ENCODE measurements at places on chromosomes 4 and X.
A peak's percentile ranks its signal among the peaks of the same experiment; 100 is the strongest.

DNA sequence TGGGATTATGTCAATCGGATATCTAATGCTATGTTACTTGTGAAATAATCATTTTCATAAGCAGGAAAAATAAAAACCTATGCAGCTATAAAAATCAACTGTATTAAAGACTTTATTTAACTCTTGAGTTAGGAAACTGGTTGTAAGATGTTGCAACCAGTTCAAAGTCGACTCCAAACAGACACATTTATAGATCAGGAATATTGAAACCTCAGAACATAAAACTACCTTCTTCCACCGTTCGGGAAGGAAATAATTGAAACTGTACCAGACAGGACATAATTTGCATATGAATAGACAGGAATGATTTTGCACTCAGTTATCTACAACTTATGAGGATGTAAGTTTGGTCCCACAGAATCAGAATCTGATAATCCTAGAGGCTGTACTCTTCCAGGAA is 181.8 kb upstream of the STS start:
- DNase-seq, result no peak

DNA sequence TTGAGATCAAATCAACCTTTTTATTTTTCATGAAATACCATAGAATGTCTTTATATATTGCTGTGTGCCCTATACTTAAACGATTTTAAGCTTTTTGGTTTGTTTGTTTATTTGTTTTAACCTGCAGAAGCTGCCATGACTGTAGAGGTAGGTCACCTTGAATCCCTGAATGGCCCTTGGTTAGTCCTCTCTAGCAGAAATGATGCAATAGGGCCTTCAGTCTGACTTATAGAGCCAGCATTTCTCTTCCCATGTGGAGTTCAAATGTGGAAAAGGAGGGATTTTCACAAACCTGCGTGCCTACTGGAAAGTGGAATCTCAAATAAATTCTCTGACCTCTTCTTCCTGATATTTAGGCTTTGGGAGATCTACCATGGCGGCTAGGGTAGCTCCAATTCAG is 327.9 kb downstream of the MAPK10 start:
- no peak for DNase-seq

DNA sequence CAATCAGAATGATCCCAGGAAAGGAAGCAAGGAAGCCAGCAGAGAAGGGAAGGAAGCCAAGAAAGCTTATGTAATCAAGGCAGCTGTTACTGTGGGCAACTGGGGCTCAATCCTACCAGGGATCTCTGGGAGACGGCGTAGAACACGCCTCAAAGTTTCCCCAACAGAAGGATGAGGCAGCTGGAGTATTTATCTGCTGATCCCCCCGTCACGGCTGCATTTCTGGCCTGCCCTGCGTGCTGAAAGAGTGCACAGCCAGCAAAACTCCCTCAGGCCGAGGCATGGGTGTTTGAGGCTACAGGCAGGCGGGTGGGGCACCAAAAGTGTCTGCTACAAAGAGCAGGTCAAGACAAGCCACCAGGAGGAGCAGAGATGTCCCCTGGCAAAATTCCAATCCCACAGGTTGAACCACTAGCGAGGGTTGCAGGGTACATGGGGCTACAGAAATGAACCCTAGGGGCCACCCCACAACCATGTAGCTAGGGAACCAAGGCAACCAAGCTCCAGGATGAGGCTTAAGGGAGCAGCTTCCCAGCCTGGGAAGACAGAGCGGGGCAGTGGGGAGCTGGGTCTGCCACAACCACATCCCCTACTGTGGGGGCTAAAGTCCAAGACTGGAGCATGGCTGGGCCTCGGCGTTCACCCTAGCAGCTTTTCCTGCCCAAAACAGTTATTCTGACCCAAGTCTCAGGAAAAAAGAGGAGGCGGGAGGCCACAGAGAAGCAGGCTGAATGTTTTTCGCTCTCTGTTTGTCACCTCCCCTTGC is 113.4 kb downstream of the BCOR start:
- no peak for DNase-seq

GRCh38 chr4:118774321-118774720 is 61.6 kb downstream of the SEC24D start:
- no peak for DNase-seq

- DNase-seq, result no peak
Observed at GRCh38 chr4:34628471-34628870, 1615.8 kb downstream of the ARAP2 start.

DNA sequence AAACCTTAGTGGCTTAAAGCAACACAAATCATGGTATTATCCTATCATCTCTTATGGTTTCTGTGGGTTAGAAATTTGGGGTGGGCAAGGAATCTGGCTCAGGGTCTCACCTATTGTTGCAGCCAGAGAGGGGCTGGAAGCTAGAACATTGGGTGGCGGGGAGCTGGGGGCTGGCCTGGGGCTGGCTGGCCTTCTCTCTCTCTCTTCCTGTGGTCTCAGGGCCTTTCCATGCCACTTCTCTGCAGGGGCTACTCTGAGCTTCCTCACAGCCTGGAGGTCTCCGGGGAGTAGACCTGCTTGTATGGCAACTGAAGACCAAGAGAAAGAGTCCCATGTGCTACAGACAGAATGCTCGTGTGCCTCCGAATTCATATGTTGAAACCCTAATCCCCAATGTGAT is 10.7 kb upstream of the XPNPEP2 start:
- DNase-seq, result no peak

- no peak for DNase-seq
Observed at GRCh38 chrX:101774340-101774739, 114.7 kb upstream of the ARMCX2 start.

GRCh38 chr4:19152264-19152663 is 1099.4 kb upstream of the SLIT2 start:
- DNase-seq, result no peak

DNA sequence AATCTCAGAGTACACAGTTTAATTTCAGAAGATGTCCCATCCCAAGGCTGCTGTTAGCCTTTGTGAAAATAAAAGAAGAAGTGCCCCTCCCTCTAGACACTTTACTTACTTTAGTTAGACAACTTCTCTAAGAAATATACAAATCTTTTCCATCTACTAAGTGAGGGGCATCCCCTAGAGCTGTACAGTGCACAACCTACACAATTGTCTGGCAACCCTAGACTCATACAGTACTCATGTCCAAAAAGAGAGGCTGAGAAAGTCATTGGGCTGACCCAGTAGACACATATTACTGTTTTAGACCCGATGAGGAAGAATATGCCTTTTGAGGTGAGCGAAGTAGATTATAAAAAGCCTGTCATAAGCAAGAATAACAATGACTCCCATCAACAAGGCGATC is 297.6 kb downstream of the IDS start:
- no peak for DNase-seq

- no peak for DNase-seq
Observed at GRCh38 chr4:95188701-95189370, 359.9 kb downstream of the UNC5C start.

DNA sequence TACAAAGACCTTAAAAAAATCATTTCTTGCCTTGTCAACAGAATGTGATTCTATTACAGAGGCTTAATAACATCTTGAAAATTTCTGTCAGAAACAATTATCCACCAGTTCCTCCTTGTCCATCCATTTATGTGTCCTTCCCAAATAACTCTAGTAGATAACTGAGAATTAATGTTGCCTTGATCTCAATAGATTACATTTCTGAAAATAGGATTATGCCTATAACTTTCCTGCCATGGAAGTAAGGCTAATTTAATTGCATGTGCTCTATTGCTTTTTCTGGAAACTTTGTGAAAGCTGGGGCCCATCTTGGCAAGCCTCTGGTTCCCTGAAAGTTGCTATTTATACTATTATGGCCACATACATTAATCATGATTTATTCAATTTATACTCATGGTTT is 76.2 kb upstream of the UNC5C start:
- no peak for DNase-seq

DNA sequence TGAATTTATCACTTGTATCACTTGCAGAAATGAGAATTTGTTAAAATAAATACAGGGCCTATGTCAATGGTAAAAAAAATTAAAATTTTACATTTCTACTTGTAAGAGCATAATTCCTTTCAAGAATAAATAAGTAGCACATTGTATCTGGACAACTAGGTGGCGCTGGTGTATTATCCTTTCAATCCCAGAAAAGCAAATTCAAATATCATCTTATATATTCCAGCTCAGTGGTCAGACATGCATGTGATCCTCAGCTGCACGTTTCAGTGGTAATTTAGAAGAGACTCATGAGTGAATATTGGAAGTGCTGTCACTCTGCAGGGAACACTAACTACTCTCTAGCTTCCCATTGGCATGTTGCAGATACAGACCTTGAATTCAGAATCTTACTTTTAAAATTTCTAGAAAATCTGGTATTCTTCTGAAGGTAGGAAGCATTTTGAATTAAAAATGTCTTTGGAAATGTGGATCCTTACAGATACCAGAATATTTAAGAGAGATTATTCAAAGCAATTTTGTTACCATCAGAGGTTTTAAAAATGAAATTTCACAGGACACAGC is 1414.7 kb upstream of the TENM3 start:
- DNase-seq, result peak; percentile 40

DNA sequence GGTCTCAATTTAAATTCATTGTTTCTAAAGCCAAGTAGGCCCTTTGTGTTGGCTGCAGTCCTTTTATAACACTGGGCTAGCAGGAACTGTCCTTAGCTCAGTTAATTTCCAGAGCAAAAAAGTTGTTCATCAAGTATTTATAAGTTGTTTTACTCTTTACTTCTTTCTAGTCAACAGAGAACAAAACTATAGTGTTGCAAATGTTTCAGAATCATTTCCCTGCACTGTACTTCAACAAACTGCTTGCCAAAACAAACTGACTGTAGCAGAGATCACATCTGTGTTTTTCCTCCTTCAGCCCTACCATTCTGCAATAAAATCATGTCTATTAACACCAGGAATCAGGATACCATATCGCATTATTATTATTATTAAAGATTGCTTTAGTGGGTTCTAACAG is 168.5 kb upstream of the SH3RF1 start:
- no peak for DNase-seq

DNA sequence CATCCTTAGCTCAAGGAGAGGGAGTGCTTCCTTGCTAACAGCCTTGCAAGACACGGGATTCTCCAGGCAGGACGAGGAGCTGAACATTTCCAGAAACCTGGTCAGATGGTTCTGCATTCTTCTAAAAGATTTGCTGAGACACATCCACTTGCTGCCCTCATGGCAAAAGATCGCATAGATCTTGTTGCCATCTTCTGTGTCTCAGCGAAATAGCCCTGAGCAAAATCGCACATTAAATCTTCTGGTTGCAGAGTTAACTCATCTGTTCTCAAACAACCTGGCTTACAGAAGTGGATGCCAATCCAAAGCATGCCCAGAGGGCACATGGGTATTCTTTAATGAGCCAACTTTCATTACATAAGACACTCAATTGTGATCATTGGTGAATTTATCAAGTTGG is 167.5 kb downstream of the PRKX start:
- no peak for DNase-seq

DNA sequence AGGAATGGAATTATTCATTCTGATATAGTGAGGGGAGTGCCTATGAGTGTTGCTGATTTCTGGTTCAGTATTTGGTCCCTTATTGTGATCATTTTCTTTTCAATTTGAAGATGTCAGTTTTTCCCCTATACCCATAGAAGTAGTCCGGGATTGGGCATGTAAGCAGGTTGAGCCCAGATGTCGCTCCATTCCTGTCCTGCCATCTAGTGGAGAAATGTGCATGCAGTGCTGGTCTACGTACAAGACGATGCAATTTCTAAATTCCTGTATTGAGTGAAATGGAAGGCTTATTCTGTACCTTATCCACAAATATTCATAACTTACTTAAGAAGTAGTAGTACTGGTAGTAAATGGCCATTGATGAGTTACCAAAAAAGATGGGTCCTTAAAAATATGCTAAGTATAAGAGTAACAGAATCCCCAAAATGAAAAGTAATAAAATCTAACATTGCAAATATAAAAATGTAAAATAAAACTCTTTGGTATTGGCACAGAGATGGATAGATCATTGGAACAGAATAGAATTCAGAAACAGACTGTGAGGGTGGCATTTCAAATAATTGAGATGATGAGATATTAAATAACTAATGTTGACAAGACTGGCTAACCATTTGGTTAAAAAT is 60.9 kb downstream of the UGT8 start:
- DNase-seq, result peak; percentile 53

- no peak for DNase-seq
Observed at GRCh38 chr4:128255906-128256305, 31.7 kb downstream of the PGRMC2 start.

DNA sequence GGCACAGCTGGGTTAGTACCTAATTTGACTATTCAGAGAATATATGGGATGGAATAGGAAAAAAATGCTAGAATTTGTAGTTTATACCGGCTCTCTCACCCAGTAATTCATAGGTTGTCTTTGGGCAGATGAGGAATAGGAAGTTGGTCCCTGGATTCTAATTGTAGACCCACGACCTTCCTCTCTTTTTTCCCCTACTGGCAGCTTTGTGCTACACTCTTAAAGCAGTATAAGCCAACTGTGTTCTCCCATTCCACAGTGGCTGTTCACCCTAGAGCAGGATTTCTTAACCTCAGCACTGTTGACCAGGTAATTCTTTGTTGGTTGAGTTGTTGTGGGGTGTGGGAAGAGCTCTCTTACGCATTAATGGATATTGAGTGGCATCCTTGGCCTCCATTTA is 92.9 kb downstream of the FNIP2 start:
- DNase-seq, result no peak

DNA sequence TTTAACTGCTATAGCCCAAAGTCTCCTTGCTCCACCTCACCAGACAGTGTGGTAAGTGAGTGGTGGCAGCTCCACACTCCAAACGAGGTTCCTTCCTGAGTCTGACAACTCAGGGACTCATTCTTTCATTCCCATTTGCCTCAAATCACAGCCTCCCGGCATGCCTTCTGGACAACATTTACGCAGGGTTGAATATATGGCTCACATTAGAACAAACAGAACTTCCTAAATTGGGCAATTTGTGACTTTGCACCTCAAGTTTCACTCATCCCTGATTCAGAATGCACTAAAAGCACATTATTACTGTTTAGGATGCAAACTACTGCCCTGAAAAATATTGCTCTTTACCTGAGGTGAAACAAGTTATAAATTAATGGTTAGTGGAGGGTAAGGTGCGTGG is 224.6 kb upstream of the PPARGC1A start:
- DNase-seq, result no peak

DNA sequence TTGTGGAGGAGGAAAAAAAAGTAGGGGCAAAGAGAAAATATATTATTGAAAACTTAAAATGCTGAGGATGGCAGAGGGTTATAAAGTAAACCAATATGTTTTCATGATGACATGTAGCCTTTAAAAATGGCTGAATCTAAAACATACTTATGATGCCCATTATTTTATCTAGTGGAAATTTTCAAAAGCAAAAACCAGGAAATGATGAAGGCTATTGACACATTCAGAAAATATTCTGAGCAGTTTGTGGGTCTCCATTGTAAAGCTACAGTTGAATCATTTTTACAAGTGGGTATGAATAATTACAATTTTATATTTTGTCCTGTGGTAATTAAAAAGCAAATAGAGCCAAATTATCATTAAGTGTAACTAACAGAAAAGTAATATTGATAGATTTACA is 10.7 kb downstream of the PLS3 start:
- no peak for DNase-seq

DNA sequence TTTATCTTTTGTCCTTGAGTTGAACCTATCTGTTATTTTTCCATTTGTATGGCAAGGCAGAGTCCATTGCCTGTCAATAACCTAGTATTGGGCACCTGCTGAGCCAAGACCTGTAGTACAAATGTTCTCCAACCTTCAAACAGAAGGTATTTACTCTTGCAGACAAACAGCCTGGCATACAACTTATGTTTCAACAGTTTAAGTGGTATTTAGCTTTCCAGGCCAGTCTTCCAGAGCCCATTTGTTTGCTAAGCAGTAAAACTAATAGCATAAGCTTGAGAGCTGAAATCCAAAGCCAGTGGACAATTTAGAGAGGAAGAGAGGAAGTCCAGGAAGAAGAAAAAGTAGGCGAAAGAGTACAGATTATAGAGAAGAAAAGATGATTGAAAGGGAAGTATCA is 979.3 kb downstream of the GLUD2 start:
- no peak for DNase-seq

Data from neuronal stem cell (in vitro differentiated cells).